ENCODE measurements at places on chromosomes 2 and 18. TPM values are rescaled to one million over a fixed set of nuclear protein-coding genes. Genes with fewer than 3 reads are reported as not detected.
A peak's percentile ranks its signal among the peaks of the same experiment; 100 is the strongest.

COL4A3 gene
- total RNA-seq = 0.34 TPM

RTTN gene
- total RNA-seq = 21.4 TPM

CFAP221 gene
- total RNA-seq = 0.71 TPM

DNA sequence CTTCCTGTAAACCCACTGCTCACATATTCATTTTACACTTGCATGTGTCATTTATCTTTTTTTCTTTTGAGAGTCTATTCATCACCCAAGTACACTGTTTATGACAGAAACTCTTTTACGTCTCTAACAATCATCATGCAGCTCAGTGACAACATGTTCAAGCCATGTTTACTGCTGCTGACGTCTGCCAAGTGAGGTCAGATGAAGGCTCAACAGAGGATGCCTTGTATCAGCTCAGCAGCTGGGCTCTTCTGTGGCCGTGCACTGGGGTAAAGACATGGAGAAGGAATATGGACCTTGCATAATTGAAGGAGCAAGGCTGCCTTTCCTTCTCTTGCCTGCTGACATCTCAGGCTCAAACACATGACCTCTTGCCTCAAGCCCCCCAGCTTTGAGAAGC, 99.6 kb downstream of the ADD2 start:
- DNase-seq = no peak

DNA sequence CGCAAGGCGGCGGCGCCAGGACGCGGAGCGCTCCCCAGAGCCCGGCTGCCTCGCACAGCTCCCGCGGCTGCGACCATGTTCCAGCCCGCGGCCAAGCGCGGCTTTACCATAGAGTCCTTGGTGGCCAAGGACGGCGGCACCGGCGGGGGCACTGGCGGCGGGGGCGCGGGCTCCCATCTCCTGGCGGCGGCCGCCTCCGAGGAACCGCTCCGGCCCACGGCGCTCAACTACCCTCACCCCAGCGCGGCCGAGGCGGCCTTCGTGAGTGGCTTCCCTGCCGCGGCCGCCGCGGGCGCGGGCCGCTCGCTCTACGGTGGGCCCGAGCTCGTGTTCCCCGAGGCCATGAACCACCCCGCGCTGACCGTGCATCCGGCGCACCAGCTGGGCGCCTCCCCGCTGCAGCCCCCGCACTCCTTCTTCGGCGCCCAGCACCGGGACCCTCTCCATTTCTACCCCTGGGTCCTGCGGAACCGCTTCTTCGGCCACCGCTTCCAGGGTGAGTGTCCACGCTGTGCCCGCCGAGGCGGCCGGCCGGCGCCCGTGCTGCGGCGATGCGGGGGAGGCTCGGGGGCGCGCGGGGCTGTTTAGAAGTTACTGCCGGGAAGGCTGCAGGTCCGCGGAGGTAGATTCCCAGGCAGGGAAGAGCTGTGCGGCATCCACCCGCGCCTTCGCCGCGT, 696 bp downstream of the EMX1 start:
- DNase-seq = peak; percentile 71

DNA sequence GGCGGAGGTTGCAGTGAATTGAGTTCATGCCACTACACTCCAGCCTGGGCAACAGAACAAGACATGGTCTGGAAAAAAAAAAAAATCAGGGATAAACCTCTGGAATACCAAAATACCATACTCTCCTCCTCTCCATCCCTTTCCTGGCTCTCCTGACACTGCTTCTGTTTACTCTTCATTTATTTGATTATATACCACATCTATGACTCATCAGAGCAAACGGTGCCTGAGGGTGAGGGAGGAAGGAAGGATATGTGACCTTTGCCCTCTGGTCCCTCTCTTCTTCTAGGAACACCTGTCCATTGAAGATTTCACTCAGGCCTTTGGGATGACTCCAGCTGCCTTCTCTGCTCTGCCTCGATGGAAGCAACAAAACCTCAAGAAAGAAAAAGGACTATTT, 30.0 kb downstream of the VIL1 start:
- DNase-seq = no peak

DNA sequence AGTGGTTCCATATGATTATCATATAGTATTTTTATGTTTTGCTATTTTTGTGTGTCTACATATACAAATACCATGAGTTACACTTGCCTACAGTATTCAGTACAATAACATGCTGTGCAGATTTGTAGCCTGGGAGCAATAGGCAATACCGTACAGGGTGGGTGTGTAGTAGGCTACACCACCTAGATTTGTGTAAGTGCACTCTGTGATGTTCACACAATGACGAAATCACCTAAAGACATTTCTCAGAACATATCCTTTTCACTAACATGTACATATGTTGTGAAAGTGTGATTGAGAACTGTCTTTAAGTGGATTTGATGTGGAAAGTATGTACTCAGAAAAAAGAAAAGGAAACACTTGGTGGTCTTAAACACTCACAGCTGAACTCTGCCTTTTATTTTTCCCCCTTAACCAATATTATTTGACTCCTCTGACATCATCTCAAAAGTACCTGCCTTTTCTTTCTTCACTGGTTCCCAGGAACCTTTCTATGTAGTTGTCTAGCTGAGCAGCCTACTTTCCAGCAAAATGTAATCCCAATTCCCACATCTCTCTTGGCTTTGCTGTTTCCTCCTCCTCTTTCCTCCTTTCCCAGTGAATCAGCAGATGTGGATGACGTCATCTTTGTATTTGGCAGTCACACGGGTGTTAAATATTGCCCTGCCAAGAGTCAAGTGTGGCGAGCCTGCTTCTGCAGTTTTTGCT, 47.7 kb downstream of the OSBPL6 start:
- DNase-seq = no peak

DNA sequence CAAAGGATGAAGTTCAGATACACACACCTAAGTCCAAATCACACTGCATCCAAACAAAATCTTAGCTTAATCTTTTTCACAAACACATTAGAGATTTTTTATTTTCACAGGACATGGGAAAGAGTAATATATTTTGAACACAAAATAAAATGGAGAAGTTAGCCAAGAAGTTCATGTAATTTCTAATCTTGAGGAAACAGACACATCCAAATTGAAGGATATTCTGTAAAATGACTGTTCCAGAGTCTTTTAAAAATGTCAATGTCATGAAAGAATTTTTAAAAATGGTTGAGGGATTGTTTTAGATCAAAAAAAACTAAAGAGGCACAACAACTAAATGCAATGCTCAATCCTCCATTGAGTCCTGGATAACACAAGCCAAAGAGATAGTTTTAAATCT, 12.4 kb upstream of the RAPGEF4 start:
- DNase-seq = no peak

GRCh38 chr2:71067567-71068217, 756 bp upstream of the NAGK start:
- no peak for DNase-seq

- no peak for DNase-seq
Measured at GRCh38 chr18:53385889-53386288, 838.6 kb downstream of the MBD2 start.

DNA sequence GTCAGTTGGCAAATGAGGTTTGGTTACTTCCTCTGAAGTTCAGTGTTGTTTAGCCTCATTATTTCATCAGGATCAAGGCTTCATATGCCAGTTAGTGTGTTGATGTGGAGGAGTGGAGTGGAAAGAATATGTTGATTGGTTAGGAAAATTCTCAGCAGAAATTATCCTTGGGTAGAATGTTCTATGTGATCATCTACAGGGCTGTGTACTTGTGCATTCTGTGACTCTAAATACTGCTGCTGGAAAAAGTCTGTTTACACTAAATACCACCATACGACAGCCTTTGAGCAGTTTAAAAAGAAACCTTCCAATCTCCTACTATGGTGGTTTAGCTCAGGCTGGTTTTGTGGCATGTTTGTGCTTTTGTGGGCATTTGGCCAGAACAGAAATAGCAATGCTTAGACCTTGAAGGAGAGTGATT, 25.8 kb downstream of the CAB39 start:
- no peak for DNase-seq

GRCh38 chr18:47930199-47930930, at the start of gene SMAD2:
Gene SMAD2, minus strand, starts transcription at chr18:47930659. Its CDS starts 33,903 bp downstream, at chr18:47896756.
- DNase-seq = peak; percentile 91

DNA sequence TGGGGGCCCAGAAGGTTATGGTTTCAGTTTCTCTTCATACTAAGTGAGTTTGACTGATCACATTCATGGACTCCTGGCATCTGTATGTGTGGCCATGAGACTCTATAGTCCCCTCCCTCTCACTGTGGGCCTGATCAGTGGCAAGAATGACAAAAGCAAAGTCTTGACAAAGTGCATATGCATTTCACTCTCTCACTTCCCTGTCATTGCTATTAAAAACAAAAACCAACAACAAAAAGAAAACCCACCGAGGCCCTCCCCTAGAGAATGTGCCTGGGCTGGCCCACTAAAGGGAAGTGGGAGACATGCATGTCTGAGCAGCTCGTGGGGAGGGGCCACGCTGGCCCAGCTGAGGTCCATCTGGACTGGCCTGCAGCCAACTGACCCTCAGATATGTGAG, 600.1 kb upstream of the RAB6C start:
- DNase-seq = no peak

DNA sequence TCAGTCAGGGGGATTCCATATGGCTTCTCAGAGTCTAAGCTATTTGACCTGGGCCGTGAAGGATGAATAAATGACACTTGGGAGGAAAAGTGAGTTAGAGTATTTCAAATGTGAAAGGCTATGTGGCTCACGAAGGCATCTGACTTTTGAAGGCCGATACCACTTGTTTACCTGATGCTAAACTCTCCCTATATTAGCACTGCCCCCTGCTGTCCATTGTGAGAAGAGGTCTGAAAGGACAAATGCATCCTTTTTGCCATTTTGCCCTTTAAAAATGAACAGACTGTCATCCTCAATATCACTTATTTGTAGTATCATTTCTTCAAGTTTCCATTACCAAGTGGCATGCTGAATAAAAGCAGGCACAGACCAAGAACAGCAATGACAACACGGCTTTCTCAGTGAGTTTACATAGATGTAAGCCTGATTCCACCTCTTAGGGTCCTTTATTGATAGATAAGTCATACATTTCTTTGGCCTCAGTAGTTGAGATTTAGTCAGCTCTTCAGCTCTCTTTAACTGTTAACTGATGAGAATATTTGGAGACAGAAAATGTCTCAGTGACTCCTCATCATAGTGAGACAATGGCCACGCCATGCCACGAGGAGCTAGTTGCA, 40.1 kb downstream of the DOCK10 start:
- peak; percentile 57 for DNase-seq

- DNase-seq = no peak
Measured at GRCh38 chr2:214481204-214481603, 70.3 kb downstream of the VWC2L start.

DNA sequence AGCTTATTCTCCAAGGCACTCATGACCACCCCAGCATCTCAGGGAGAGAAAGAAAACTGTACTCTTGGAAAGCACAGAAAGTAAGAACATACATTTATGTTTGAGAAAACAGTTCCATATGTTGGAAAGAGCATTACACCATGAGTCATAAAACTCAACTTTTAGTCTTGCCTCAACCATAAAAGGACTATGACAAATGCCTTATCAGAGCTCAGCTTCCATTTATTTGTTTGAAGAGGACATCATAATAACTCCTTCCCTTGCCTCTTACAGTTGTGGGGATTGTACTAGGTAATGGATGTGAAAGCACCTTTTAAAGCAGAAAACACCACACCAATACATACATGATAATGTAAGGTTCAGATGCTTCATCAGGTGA, 370.8 kb downstream of the LNPK start:
- no peak for DNase-seq

DNA sequence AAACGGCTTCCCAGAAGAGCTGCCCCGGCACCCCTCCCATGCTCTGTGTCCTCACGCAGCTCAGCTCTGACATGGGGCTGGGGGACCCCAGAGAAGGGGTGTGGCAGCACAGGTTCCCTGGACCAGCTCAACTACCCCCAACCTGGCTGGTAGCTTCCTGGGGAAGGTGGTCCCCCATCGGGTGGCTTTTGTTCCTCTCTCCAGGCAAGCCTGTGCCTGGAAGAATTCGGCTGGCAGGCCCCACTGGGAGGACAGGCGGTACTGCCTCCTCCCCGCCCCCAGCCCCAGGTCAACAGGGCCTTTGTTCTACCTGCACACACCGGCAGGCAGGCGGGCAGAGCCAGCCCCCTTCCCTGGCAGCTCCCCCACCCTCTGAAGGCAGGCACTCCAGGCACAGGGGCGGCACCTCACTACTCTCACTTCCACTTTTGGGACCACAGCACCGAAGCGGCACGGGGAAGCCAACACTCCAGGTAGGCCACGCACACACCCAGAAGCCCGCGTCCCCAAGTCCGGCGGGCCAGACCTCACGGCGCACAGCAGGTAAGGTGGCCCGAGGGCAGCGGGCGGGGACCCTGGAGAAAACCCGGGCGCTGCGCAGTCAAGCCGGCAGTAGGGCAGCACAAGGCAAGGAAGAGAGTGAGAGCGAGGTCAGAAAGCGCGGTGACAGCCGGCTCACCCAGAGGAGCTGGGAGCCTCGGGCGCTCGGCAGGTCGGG, 1.3 kb downstream of the HS6ST1 start:
- peak; percentile 36 for DNase-seq

GRCh38 chr2:177147093-177147694, 65.4 kb upstream of the HNRNPA3 start:
- DNase-seq = no peak

DNA sequence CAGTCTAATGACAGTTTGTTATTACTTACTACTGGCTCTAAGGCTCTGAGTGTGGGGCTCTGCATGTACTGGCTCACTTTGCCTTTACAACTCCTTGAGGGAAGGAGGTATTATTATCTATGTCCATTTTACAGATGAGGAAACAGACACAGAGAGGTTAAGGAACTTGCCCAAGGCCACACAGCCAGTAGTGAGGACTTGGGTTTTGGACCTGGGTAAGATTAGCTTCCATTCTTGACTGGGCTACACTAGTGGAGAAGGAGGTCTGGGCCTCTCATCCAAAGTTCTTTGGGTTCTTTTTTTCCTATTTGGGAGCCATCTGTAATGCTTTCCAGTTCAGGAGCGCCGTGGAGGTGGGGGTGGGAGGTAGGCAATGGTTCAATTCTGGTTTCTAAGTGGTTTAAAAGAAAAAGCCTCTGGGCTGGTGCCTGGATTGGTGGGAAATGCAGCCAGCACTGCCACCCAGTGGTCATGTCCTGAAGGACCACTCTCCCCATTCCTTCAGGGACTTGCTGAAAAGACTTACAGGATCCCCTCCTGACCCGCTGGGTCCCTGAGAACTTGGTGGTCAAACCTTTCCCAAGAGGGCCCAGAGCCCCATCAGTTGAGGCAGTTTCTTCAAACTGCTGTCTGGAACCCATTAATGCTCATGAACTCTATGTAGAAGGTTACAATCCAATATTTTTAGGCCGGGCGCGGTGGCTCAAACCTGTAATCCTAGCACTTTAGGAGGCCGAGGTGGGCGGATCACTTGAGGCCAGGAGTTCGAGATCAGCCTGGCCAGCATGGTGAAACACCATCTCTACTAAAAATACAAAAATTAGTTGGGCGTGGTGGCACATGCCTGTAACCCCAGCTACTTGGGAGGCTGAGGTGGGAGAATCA, 38.6 kb upstream of the NOTO start:
- DNase-seq = peak; percentile 92

DNA sequence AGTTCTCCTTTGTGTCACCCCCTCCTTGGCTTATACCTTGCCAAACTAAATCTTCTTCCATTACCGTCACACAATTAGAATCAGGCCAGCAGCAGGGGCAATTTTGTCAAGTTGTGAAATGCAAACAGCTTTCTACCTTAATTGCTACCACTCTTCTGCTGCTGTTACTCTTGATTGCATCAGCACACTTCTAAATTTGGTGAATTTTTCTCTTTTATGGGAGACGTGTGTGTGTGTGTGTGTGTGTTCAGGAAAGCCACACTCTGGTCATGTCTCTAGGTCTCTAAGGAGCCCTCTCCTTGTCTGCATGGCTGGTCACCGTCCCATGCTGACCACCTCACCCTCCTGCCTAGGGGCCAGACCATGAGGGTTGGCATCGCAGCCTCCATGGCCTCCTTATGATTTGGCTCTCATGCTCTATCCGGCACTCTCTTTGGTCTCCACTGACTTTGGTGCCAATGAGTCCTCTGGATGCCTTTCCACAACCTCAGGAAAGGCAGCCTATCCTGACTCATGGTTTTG, 87.7 kb downstream of the GATA6 start:
- no peak for DNase-seq

All from H1 (cell line).